ENCODE measurements at places on chromosomes 12 and 14.

GRCh38 chr12:11801643-11802042 is 152.2 kb downstream of the ETV6 start:
- DNase-seq = no peak

DNA sequence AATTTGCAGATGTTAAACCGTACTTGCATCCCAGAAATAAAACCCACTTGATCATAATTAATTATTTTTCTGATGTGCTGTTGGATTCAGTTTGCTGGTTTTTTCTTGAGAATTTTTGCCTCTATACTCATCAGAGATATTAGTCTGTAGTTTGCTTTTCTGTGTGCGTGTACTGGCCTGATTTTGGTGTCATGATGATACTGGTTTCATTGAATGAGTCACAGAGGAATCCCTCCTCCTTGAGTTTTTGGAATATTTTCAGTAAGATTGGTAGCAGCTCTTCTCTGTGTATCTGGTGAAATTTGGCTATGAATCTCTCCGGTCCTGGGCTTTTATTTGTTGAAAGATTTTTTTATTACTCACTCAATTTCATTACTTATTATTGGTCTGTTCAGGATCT is 100.4 kb upstream of the PMCH start:
- no peak for DNase-seq

- DNase-seq = no peak
Observed at GRCh38 chr12:128612150-128612850, 211.5 kb downstream of the SLC15A4 start.

DNA sequence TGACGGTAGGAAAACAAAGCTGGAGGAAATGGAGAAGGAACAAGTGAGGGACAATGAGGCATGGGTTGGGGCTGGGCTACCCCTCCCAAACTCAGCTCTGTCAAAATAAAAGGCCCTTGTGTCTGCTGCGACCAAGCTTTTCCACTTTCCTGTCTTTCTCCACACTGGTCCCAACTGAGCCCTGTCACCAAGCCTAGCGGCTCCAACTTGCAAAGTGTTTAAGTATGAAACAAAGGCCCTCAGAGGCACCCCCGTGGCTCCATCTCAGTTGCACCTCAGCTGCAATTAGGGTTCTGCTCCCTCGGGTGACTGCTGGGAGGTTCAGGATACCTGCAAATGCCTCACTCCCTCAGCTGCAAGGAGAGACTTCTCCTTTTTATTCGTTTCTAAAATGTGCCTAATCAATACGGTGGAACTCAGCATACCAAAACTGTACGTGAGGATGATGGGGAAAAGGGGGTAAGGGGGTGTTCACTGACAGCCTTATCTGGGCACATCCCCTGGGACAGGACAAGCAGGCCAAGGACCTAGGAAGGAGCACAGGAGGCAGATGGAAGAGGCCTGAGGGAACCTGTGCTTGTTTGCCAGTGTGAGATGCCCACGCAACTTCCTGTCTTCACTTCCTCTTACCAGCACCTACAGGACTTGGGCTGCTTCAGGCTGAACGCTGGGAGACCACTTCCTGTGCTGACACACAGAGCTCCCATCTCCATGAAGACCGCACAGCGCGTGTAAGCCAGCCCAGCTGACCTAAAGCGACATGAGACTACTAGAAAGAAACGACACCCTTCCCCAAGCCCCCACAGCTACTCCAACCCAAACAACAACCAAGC is 8.9 kb downstream of the VAMP1 start:
- peak; percentile 74 for DNase-seq

GRCh38 chr12:100741084-100741711 is 53.4 kb upstream of the ANO4 start:
- no peak for DNase-seq

DNA sequence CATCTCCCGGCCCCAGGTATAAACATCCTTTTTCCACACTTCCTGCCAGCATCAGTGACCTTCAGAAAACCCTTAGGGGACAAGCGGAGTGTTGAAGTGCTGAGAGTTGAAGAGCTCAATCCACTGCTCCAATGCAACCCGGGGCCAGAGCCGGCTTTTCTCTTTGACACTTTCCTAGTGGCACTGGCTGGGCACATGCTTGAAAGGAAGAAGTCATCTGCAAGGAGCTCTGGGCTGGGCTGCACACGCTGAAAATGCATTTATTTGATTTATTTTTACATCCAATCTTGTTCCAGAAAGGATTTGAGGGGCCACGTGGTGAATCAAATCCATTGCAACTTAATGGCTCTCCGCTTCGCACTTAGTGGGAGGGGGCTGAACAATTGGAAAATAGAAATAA is 229.0 kb upstream of the DIO3 start:
- DNase-seq = no peak

DNA sequence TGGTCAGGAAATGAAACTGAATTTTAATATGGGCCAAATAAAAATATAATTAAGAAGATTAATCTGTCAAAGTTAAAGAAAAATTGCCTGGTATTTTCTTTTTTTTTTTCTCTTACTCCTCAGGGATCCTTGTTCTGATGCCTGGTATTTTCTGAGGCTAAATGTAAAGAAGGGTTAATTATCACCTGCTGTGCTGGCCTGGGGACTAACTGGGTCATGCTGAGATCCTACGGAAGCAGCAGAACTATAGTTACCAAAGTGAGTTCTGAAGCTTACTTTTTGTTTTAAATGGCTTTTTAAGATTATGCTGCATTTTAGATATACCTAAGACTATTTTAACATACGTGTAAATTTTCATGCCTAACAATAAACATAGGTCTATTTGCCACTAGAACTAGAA is 23.3 kb downstream of the ZC2HC1C start:
- no peak for DNase-seq

DNA sequence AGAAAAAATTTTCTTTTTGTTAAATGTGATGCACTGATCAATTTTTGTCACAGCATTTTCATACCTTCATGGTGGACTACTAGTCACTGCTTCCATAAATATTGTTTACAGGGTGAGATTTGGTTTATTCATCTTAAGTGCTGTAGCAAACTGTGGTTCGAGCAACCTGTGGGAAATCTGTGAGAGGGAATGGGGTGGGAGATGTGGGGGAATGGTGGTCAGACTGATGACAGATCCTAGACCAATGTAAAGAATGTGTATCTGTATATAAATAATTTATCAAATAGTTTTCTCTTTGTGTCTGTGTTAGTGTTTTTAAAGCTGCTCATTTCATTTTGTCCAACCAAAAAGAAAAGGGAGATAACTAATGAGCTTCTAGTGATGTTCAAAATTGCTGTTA is 26.7 kb downstream of the CSRP2 start:
- DNase-seq = no peak

GRCh38 chr12:9052610-9053009 is 63.1 kb downstream of the A2M start:
- no peak for DNase-seq

- DNase-seq = no peak
Observed at GRCh38 chr14:52356025-52356424, 41.9 kb downstream of the PTGER2 start.

DNA sequence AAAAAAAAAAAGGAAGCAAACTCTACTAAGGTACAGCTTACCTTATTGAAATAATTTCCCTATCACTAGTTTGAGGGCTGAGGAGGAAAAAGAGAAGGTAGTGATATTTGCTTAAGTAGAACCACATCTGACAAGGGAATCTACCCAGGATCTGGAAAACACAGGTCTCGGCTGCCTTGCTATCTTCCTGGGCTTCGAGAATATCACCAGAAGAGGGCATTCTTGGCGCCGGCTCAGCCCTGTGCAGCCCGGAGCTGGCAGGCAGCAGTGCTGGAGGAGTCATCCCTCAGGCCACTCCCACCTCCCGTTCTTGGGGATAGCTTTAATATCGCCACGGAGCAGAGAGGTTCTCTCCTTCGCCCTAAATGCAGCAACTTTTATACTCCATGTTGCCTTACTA is 1181.2 kb downstream of the VRK1 start:
- DNase-seq = peak; percentile 50

- no peak for DNase-seq
Observed at GRCh38 chr12:121748571-121749265, 36.2 kb downstream of the TMEM120B start.

GRCh38 chr12:131682510-131682895 is 28.4 kb upstream of the SFSWAP start:
- no peak for DNase-seq

- no peak for DNase-seq
Observed at GRCh38 chr12:8662593-8662992, at the start of gene MFAP5. Gene MFAP5 (minus strand): TSS chr12:8662826. CDS start chr12:8662104, 722 bp downstream.

- no peak for DNase-seq
Observed at GRCh38 chr14:68284333-68284732, 464.8 kb downstream of the RAD51B start.

DNA sequence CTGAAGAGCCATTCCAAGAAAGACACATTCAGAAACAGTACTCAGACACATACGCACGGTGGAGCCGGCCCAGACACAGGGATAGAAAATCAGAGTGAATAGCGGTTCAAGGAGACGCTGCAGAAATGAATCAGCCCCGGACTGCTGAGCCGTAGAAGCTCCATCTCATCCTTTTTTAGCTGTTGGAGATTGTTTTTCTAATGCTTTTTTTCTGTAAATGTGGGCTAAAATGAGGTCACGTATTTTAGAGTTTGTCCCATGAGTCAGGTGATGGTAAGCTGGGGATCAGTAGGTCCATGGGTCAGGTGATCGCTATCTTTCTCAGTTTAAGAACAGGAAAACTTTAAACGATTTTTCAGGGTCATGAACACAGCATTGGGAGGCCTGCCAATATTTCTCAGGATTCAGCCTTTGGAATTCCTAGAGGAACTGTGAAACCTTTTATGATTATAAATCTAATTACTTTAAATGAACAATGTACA is 202.4 kb downstream of the ITPR2 start:
- no peak for DNase-seq

DNA sequence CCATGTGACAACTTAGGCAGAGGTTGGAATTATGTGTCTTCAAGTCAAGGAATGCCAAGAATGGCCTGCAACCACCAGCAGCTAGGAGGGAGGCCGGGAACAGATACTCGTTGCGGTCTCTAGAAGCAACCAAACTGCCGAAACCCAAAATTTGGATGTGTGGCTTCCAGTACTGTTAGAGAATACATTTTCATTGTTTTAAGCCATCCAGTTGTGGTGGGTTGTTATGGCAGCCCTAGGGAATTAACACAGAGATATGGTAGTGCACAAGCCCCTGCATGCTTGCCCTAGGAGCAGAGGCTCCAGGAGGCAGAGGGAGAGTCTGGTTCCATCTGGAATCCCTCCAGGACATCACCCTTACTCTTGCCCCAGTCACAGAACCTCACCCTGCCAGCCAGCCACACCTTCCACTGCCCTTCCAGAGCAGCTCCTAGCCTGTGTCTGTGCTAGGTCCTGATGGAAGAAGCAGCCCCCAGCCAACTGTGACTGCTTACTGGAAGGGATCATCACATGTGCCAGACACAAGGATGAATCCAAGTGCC is 19.5 kb downstream of the PITPNM2 start:
- DNase-seq = no peak

- DNase-seq = no peak
Observed at GRCh38 chr12:32197421-32197820, 90.8 kb downstream of the BICD1 start.

GRCh38 chr12:52010152-52010622 is 3.4 kb downstream of the TAMALIN start:
- no peak for DNase-seq

DNA sequence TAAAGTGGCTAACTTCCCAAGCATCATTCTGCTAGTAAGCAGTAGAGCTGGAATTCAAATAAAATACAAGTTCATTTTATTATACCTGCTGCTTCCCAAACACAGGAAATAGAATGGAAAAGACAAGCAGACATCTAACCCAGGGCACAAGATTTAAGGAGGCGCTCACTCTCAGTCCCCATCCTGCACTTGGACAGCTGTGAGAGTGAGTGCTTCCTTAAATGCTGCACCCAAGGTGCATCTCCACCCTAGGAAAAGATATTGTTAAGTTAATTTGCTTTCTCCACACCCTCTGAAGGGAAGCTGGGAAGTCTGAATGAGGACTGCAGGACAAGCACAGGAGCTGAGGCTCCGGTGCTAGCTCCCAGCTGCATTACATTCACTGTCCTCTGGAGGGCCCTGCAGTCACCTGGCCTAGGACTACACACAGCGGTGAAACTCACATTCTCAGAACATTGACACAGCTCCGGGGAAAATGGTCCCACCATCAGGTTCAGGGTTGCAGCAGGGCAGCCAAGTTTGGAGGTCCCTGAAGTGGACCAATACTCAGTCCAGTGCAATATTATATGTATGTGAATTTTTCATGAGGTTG is 14.2 kb downstream of the HEBP1 start:
- DNase-seq = no peak

DNA sequence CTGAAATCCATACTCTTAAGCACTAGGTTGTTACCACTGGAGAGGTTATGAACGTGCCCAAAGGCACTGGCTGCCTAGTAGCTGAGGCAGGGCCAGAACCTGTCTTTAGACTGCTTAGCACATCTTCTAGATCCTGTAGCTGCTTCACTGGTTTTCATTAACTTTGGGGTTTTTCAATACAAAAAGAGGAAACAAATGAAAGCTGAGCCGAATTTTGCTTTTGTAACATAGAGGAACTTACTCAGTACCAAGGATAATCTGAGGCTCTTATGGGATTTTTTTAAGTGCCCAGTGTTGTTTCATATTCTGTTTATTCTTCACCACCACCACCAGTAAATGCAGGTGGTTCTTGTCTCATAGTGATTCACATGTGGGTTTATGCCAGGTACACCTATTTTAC is 396.1 kb downstream of the RAD51B start:
- DNase-seq = no peak

DNA sequence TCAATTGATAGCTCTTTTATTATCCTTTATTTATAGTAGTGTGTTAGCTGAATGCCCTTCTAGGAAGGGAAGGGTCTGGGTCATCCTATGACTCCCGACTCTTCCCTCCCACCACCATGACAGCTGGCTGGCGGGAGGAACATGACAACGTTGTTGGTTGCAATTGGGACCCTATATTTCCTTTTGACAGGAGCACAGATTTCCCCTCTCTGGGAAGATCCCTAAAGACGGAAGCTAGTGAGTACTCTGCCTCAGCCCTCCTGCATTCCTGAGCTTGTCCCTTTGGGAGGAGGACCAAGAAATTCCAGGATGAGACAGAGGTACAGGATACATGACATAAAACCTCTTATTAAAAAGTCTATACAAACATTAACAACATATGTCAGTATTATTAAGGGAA is 485.4 kb downstream of the NAV3 start:
- no peak for DNase-seq

- no peak for DNase-seq
Observed at GRCh38 chr14:71267007-71267513, 359.8 kb downstream of the PCNX1 start.

DNA sequence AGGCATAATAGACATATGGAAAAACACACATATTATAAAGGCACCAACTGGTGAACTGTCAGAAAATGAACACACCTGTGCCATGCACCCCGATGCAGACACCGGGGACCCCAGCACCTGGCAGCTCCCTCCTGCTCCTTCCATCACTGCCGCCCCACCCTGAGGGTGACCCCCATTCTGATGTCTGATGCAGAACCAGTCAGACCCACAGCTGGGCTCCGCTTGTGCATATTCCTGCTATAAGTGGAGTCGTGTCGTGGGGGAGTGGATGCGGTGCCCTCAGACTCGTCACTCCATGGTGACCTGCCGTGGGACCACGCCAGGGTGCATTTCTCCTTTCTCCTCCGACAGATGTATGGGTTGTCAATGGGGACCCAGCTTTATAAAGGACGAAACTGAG is 45.7 kb upstream of the MEG3 start:
- no peak for DNase-seq

- DNase-seq = no peak
Observed at GRCh38 chr14:38850664-38851063, 252.4 kb downstream of the SEC23A start.

Measured in T-helper 1 cell (primary cell).